ENCODE measurements at places on chromosomes 12 and 14. TPM values are rescaled to one million over a fixed set of nuclear protein-coding genes. Genes with fewer than 3 reads are reported as not detected.
A peak's percentile ranks its signal among the peaks of the same experiment; 100 is the strongest.

DNA sequence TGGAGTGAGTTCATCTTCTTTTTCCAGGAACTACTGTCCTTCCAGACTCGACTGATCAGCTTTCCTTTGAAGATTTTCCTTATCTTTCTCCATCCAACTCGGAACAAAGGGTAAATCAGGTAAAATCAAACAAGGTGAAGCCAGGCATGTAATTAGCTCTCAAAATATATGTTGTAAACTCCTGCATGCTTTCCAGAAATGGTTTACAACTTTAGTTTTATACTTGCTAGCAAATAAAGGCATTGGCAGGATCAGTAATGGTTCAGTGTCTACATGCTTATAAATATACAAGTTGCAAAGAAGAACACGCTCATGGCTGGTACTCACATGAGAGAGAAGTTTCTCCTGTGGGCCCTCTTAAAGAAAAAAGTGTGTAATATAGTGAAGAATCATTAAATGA, 102.5 kb downstream of the FSCB start:
- H3K36me3 ChIP-seq = no peaks in the 10 kb centered on the region
- H3K27ac ChIP-seq = no peak overlapping the region
- no peak overlapping the region for H3K4me3 ChIP-seq
- no peaks in the 10 kb centered on the region for H3K27me3 ChIP-seq

DNA sequence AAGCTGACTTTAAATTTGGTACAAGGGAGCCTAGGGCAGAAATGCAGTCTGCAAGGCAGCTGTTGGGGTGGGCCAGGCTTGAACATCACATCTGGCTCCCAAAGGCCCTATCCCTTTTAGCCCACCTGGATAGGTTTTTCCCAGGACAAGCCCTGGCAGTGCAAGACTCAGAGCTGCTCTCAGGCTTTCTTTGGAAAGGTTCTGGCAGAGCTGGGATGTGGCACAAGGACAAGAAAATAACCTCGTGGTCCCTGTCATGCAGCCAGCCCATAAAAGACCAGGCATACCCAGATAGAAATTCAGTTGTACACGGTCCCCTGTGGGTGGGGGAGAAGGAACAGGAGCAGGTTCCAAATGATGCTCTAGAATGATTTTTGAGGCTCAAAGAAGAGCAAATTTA, 206.9 kb downstream of the TTC7B start:
- H3K4me3 ChIP-seq = no peak overlapping the region
- no peaks in the 10 kb centered on the region for H3K27me3 ChIP-seq
- peaks cover 15% of the 10 kb centered on the region for H3K4me1 ChIP-seq
- no peak for DNase-seq
- H3K36me3 ChIP-seq = no peaks in the 10 kb centered on the region
- no peak overlapping the region for H3K27ac ChIP-seq

DNA sequence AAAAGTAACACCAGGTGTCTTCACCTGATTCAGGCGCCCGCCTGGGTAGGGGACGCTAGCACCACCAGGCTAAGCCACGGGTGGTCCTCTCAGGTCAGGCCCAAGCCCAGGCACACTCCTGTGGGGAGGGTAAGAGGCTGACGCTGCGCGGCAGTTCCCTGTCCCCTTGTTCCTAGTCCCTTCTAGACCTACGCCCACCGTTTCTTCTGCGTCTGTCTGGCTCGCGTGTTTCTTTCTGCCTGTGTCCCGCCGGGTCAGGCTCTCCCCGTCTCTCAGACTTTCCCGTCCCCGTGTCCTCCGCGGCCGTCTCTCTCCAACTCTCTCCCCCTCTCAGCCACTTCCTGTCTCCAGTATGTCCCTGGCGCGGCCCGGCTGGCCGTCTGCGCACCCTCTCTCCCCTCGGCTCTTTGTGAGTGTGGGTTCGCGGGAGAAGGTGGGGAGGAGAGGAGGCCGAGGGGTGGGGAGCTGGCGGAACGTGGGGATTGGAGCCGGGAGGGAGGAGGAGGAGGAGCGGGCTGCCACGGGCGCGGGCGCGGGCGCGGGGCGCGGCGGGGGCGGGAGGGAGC, 3.1 kb upstream of the TNS2 start:
- peak overlapping the region; percentile 86 for H3K4me3 ChIP-seq
- H3K36me3 ChIP-seq = no peaks in the 10 kb centered on the region
- H3K27ac ChIP-seq = peak overlapping the region; percentile 90
- peaks cover 65% of the 10 kb centered on the region for H3K4me1 ChIP-seq

- no peak for DNase-seq
- H3K36me3 ChIP-seq = no peaks in the 10 kb centered on the region
- no peaks in the 10 kb centered on the region for H3K27me3 ChIP-seq
- no peak overlapping the region for H3K4me3 ChIP-seq
- no peaks in the 10 kb centered on the region for H3K4me1 ChIP-seq
Observed at GRCh38 chr14:59772233-59772632, 98.3 kb downstream of the RTN1 start.

GRCh38 chr14:43204816-43205215, 1302.3 kb downstream of the FSCB start:
- no peaks in the 10 kb centered on the region for H3K4me1 ChIP-seq
- no peaks in the 10 kb centered on the region for H3K27me3 ChIP-seq
- H3K27ac ChIP-seq = no peak overlapping the region
- DNase-seq = no peak
- H3K4me3 ChIP-seq = no peak overlapping the region

- no peaks in the 10 kb centered on the region for H3K36me3 ChIP-seq
- H3K27me3 ChIP-seq = no peaks in the 10 kb centered on the region
Observed at GRCh38 chr12:79001404-79001803, 136.8 kb downstream of the SYT1 start.

DNA sequence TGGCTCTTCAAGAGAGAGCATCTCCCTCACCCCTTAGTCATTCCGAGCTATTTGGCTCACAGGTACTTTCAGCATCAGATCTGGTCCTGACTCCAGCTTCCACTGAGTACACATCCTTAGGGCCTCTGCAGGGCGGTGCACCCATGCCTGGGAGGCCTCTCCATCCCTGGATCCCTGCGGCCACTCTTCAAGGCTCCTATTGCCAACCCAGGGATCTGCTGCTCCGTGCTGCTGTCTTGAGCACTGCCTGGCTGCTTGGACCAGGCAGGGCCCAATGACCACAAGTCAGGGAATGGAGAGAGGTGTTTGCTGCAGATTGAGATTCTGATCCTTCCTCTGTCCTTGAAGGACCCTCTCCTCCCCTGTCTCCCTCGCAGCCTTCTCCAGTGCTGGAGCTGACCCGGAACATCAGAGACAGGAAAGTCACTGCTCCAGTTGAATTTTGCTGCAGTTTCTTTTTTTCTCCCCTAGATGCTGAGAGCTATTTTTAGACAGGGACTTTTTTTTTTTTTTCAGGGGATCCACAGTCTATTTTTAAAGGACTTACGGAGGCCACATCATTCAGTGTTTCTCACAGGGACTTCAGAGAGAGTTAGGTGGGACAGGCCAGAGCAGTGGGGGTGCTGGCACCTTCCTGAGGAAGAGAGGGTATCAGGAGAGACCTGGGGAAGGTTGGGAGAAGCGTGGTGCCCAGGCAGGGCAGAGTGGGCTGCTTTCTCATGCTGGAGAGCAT, 50.1 kb upstream of the KCNA1 start:
- H3K27me3 ChIP-seq = no peaks in the 10 kb centered on the region
- H3K27ac ChIP-seq = no peak overlapping the region
- H3K36me3 ChIP-seq = no peaks in the 10 kb centered on the region
- H3K4me1 ChIP-seq = peaks cover 13% of the 10 kb centered on the region
- DNase-seq = no peak
- no peak overlapping the region for H3K4me3 ChIP-seq

- H3K36me3 ChIP-seq = no peaks in the 10 kb centered on the region
- no peak for DNase-seq
- H3K4me3 ChIP-seq = no peak overlapping the region
- H3K27me3 ChIP-seq = no peaks in the 10 kb centered on the region
Observed at GRCh38 chr14:59310633-59311032, 122.2 kb downstream of the DAAM1 start.

- no peak for DNase-seq
- no peaks in the 10 kb centered on the region for H3K4me1 ChIP-seq
- H3K36me3 ChIP-seq = no peaks in the 10 kb centered on the region
- H3K27ac ChIP-seq = no peak overlapping the region
Observed at GRCh38 chr14:100888789-100889315, 14.7 kb downstream of the RTL1 start.

GRCh38 chr12:19572920-19573558, 133.7 kb downstream of the AEBP2 start:
- H3K36me3 ChIP-seq = no peaks in the 10 kb centered on the region
- no peaks in the 10 kb centered on the region for H3K27me3 ChIP-seq
- H3K4me1 ChIP-seq = peaks cover 30% of the 10 kb centered on the region
- DNase-seq = no peak
- no peak overlapping the region for H3K27ac ChIP-seq

DNA sequence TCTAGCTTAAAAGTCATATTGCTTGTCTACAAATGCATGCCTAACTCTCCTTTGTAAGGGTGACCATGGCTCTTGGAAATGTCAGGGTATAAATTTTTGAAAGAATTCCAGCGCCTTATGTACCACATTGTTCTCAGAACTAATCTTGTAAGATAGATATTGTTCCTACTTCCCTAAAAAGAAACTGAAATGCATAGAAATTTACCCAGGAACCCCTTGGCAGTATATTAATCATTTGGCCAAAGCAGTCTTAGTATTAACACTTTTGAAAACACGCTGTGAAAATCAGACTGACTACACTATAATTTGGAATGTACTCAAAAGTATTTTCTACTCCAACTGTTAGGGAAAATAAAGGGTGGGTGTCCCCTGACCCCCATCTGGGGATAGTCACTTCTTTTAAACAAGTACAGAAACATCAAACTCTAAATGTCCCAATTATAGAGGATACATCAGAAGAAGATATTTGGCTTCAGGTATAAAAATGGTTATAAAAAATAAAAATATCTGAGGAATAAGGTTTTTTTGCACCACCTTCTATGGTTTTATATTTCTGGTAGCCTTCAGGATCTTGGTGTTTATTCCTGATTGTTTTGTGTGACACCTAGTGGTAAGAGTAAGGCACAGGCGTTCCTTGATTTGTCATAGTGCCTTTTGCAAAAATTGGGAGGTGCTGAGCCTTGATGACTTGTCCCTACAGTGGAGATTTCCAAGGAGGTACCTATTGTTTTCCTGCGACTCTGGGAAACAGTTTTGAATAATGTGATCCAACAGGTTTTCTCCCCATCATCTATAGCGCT, 2.2 kb upstream of the NFKBIA start:
- no peak for DNase-seq
- peak overlapping the region; percentile 92 for H3K4me3 ChIP-seq
- H3K27me3 ChIP-seq = no peaks in the 10 kb centered on the region
- peaks cover 19% of the 10 kb centered on the region for H3K36me3 ChIP-seq

GRCh38 chr14:72651714-72652113, 242.2 kb downstream of the DPF3 start:
- H3K4me3 ChIP-seq = no peak overlapping the region
- H3K36me3 ChIP-seq = no peaks in the 10 kb centered on the region
- DNase-seq = peak; percentile 49

DNA sequence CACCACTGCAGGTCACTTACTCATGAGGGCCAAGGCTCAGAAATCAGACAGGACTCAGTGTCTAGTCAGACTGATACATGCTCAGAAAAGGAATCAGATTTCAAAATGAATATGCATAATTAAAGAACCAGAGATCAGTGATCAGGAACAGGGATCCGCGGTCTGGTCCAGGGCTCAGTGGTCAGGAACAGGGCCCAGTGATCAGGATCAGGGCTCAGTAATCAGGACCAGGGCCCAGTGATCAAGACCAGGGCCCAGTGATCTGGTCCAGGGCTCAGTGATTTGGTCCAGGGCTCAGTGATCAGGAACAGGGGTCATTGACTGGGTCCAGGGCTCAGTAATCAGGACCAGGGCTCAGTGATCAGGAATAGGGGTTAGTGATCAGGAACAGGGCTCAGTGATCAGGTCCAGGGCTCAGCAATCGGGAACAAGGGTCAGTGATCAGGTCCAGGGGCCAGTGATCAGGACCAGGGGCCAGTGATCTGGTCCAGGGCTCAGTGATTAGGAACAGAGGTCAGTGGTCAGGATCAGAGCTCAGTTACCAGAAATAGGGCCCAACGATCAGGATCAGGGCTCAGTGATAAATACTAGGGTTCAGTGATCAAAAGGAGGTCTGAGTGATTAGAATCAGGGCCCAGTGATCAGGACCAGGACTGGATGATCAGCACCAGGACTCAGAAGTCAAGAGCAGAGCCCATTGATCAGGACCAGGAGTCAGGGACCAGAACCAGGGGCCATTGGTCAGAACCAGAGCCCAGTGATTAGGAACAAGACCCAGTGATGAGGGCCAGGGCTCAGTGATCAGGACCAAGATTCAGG, 175.3 kb downstream of the TMEM121 start:
- no peak overlapping the region for H3K4me3 ChIP-seq
- no peak for DNase-seq
- no peaks in the 10 kb centered on the region for H3K27me3 ChIP-seq
- H3K4me1 ChIP-seq = no peaks in the 10 kb centered on the region

DNA sequence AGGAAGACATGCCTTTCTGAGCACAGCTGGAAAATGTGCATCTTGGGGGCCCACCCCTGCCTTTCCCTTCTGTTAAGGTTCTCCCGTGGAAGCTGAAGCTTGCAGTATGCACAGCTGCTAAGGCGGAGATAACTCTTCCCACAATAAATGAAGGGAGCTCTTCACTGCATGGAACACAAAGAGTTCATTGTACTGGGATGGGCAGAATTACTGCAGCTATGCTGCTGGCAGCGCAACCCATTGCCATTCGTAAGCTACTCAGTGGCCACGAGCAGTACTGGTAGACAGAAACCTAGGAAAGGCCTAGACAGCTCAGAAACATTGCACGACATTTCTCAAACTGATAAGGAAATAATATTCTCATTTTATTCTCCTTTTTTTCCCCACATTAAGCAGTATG, 310.2 kb downstream of the MDGA2 start:
- no peaks in the 10 kb centered on the region for H3K36me3 ChIP-seq
- H3K4me3 ChIP-seq = no peak overlapping the region
- DNase-seq = no peak
- no peak overlapping the region for H3K27ac ChIP-seq
- H3K27me3 ChIP-seq = no peaks in the 10 kb centered on the region
- H3K4me1 ChIP-seq = no peaks in the 10 kb centered on the region

GRCh38 chr14:80003138-80003537, 208.2 kb downstream of the DIO2 start:
- H3K4me1 ChIP-seq = no peaks in the 10 kb centered on the region
- H3K4me3 ChIP-seq = no peak overlapping the region
- no peak overlapping the region for H3K27ac ChIP-seq
- H3K27me3 ChIP-seq = no peaks in the 10 kb centered on the region
- no peaks in the 10 kb centered on the region for H3K36me3 ChIP-seq
- no peak for DNase-seq

GRCh38 chr12:42237853-42238239, 202 bp downstream of the YAF2 start:
- DNase-seq = no peak
- peaks cover 44% of the 10 kb centered on the region for H3K4me1 ChIP-seq
- H3K36me3 ChIP-seq = no peaks in the 10 kb centered on the region
- peak overlapping the region; percentile 92 for H3K4me3 ChIP-seq
- no peaks in the 10 kb centered on the region for H3K27me3 ChIP-seq

The TMEM229B gene
- total RNA-seq = 9.8 TPM

The TAS2R7 gene
- total RNA-seq = not detected

The KRT82 gene
- not detected for total RNA-seq

The BCL11B gene
- total RNA-seq = 11.5 TPM

The ZFHX2 gene
- total RNA-seq = 0.74 TPM

The BDKRB1 gene
- 2.5 TPM for total RNA-seq

The BBS10 gene
- total RNA-seq = 7.6 TPM

The SCN8A gene
- total RNA-seq = 3.7 TPM

The PXMP2 gene
- 15.0 TPM for total RNA-seq

Measured in vagina (tissue), 2 donors.